ENCODE measurements at places on chromosomes 6 and 20.

- DNase-seq, result no peak
Measured at GRCh38 chr6:73382462-73383113, 12.0 kb upstream of the DDX43 start.

DNA sequence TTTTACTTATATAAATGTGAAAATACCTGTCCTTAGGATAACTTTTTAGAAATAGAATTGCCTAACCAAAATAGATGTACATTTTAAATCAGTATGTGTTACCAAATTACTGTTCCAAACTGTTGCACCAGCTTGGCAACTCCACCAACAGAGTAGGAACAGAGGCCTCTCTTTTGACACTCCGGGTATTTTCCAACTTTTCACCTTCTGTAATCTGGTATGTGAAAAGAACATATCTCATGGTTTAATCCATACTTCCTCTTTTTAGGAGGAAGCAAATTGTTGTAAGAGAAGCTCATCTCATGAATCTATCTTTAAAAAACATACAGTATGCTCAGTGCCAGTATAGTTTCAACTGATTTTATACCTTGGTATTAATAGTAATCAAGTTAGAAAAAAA lies 24.9 kb downstream of the RNF144B start:
- DNase-seq, result no peak

DNA sequence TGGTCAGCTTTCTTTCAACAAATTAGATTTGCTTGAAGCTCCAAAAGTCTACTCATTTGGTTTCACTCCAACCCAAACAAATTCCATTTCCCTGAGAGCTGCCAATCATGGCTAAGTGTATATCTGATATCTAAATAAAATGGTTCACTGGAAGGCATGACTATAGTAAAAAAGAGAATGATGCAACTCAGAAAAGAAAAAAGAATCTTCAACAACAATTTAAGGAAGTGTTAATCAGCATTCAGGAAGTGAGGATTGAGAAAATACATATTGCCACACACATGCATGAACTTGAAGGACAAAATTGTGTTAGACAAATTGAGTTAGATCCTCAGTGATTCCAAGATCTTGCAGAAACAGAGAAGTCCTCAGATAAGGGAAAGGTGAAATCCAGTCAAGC lies 972.9 kb upstream of the FLRT3 start:
- DNase-seq, result no peak

- DNase-seq, result no peak
Measured at GRCh38 chr20:47300071-47300470, 56.4 kb downstream of the ZMYND8 start.

DNA sequence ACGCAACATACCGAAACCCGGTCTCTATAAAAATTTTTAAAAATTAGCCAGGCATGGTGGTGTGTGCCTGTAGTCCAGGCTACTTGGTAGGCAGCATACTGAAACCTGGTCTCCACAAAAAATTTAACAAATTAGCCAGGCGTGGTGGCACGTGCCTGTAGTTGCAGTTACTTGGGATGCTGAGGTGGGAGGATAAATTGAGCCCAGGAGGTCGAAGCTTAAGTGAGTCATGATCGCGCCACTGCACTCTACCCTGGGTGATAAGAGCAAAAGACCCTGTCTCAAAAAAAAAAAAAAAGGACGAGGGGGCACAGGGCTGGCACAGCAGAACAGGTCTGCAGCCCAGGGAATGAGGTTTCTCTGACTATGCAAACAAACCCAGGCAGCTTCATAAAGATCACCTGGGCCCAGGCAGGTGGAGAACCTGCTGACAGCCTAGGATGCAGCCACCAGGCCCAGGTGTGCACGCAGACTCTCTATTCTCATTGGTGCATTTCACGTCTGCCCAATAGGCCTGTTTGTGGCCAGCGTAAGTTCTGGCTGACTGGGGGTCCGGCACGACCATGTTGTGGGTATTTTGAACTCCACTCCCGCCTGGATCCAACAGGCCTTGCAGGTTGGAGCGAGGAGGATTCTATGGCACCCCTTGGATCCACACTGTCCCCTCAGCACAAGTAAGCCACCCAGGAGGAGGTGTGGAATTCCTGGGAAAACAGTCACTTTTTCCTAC lies 204.5 kb downstream of the PREX1 start:
- DNase-seq, result no peak

DNA sequence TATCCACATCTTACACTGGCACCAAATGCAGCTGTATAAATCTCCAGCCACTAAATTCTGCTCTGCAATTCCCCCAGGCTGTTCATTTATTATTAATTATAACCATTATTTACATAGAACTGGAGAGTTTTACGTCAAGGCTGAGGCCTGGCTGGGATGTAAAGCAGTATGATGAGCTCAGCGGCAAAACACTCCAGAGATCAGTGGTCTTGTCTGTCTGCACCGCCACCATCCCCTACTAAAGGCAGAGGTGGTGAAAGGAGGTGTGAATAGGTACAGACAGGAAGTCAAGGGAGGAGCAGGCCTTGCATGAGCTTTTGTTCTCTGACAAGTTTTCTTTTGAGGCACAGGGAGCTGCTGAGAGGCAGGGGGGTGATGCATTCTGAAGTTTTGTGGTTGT lies 159.9 kb upstream of the PCSK2 start:
- DNase-seq, result no peak

GRCh38 chr6:17839513-17840223 lies 132.9 kb upstream of the NUP153 start:
- DNase-seq, result no peak

GRCh38 chr6:19167251-19167650 lies 669.9 kb upstream of the ID4 start:
- no peak for DNase-seq

GRCh38 chr6:105995391-105995865 lies 90.7 kb upstream of the PRDM1 start:
- no peak for DNase-seq

- DNase-seq, result peak; percentile 62
Measured at GRCh38 chr6:157822245-157823000, 623 bp upstream of the SNX9 start.

GRCh38 chr20:53359425-53359824 lies 234.2 kb downstream of the ZNF217 start:
- no peak for DNase-seq

DNA sequence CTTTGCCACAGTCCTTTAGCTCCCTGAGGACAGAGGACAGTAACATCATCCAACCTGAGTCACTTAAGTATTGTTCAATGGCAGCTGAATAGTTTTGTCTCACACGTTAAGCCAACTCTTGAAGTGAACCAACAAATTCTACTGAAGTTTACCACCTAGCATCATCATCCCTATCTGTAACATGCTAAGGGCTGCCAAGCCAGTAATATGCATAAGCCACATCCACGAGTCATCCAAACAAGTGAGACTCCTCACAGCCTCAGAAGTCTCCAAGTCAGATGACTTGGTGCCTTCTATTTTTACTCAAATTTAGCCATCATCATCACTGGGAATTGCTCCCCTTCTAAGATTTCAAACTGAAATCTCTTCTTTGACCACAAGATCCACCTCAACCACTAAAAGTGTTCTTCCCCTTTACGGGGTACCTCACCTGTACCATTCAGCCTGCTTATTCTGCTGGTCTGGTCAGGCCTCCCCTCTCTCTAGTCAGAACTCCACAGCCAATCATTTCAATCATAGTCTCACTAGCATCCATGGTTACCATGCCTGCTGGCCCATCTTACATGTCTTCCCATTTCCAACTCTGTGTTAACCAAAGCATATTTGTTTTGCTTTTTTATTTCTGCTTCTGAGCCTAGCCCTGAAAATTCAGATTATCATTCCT lies 73.7 kb downstream of the DTNBP1 start:
- DNase-seq, result no peak

DNA sequence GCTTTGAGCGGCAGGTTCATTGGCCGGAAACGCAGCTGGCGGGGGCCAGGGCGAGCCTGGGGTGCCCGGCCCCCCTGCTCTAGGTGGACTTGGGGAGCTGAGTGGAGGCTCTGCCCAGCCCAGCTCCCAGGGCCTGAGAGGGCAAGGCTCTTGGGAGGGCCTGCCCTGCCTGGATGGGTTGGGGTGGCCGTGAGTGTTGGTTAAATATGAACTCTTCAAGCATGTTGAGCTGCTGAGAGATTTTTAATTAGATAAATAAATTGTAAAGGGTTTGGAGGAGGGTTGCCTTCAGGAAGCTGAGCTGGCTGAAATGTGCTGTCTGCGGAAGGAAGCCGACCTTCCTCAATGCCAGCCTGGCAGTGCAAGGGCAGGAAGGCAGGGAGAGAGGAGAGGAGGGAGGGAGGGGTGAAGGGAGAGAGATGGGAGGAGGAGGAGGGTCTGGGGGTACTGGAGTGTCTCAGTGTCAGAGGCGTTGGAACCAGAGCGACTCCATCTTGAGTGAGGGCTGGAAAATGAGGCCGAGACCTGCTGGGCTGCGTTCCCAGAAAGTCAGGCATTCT lies 39.4 kb upstream of the PMEPA1 start:
- DNase-seq, result no peak

- DNase-seq, result no peak
Measured at GRCh38 chr6:33950891-33951889, 147.4 kb upstream of the MLN start.

- no peak for DNase-seq
Measured at GRCh38 chr6:16602035-16602434, 159.2 kb downstream of the ATXN1 start.

DNA sequence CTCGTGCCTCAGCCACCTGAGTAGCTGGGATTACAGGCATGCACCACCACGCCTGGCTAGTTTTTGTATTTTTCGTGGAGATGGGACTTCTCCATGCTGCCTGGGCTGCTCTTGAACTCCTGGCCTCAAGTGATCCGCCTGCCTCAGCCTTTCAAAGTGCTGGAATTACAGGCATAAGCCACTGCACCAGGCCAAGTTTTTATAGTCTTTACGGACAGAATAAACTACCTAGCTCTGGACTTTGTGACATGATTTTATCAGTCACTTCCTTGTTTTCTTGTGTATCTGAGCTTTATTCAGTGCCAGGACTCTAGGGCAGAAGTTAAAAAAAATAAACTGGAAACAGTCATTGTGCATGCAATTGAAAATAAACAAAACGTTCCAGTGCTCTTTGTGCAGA lies 46.7 kb upstream of the RALGAPA2 start:
- DNase-seq, result peak; percentile 61

GRCh38 chr6:36751091-36751490 lies 53.5 kb downstream of the RAB44 start:
- DNase-seq, result no peak

DNA sequence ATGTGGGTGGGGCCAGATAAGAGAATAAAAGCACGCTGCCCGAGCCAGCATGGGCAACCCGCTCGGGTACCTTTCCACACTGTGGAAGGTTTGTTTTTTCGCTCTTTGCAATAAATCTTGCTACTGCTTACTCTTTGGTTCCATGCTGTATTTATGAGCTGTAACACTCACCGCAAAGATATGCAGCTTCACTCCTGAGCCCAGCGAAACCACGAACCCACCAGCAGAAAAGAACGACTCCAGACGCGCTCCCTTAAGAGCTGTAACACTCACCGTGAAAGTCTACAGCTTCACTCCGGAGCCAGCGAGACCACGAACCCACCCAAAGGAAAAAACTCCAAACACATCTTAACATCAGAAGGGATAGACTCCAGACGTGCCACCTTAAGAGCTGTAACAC lies 76.7 kb downstream of the TFAP2A start:
- no peak for DNase-seq

DNA sequence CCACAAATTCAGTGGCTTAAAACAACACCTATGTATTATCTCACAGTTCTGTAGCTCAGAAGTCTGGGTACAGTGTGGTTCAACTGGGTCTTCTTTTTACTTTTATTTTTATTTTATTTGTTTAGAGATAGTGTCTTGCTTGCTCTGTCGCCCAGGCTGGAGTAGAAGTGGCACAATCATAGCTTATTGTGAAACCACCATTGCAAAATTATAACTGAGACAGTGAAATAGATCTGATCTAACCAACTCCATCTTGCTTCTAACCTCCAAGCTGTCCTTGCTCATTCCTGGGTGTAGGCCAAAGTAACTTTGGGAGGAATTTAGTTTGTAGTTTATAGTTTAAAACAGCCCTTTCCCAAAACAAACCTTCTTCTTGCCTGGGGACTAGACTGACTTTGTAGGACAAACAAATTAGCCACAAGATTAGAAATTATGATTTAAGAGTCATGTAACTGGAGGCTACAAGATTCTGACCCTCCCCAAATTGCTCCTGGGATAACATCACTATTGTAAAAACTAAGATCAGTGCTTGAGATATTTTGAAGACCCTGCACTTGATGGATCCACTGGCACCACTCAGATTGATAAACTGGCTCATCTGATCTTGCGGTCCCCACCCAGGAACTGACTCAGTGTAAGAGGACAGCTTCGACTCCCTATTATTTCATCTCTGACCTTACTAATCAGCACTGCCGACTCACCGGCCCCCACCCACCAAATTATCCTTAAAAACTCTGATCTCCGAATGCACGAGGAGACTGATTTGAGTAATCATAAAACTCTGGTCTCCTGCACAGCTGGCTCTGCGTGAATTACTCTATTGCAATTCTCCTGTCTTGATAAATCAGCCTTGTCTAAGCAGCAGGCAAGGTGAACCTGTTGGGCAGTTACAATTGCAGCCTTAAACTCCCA lies 193.4 kb upstream of the CDYL start:
- DNase-seq, result no peak

GRCh38 chr20:62666736-62667529 lies 24.6 kb downstream of the SLCO4A1 start:
- DNase-seq, result peak; percentile 86

GRCh38 chr6:5365436-5366195 lies 104.3 kb downstream of the FARS2 start:
- no peak for DNase-seq

- DNase-seq, result no peak
Measured at GRCh38 chr6:136525586-136526195, 24.5 kb downstream of the MAP7 start.

- no peak for DNase-seq
Measured at GRCh38 chr20:36526521-36527011, 14.8 kb upstream of the MYL9 start.

Measured in mucosa of descending colon (tissue), 3 donors.